WTC11 (cell line): ENCODE measurements at places on chromosomes 4 and X.

DNA sequence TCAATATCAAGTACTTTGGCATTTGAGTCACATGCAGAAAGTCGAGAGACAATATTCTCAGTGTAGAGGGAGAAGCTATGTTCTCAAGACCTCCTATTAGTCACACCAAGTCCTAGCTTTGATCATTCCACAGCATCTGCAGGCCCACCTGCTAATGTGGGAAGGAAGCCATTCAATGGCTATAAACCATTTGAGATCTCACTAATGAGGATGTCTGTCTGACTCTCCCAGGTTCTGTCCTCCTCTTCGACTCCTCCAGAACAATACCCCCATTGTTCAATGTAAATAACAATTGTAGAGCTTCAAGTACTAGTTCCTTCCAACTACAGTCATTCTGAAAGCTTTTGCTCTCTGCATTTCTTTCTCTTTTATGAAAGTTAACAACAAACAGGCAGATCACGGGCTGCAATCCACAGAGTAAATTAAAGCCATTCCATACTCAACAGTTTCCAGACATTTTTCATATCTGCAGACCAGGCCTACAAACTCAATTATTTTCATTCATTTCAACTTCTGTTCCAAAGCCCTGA lies 140.2 kb upstream of the EDNRA start:
- no peak for DNase-seq

DNA sequence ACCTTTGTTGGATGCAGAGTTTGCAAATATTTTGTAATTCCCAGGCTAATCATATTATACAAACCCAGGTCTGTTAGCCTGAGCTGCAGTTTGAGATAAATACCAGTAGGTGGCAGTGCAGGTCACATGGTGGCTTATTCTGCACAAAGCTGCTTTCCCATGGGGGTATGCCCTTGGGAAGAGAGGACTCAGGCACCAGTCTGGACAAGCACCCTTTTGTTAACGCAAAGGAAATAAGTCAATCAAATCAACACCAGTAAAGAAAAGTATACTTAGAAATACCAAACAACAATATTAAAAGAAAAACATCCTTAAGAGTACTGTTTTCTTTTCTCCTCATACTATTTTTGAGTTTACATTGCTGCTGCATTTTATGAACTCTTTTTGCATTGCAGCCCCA lies 389.0 kb upstream of the ZFP42 start:
- DNase-seq, result peak; percentile 48

DNA sequence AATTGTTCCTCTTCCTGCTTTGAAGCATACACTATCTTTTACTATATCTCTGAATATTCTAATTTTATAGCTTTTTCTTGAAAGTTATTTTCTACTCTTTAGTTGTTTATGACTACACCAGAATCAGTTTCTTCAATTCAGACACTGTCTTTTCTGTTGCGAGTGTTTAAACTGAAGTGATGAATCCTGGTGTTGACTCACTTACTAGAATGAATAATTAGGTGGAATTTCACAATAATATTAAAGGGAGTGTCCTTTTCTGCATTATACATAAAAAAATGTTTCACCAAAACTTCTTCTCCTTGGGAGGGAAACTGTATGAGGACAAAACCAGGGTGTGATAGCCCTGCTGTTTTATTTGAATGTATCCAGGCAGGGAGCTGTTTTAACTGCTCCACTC lies 1383.1 kb downstream of the C4orf33 start:
- no peak for DNase-seq

GRCh38 chr4:66852843-66853242 lies 692.5 kb downstream of the CENPC start:
- no peak for DNase-seq

DNA sequence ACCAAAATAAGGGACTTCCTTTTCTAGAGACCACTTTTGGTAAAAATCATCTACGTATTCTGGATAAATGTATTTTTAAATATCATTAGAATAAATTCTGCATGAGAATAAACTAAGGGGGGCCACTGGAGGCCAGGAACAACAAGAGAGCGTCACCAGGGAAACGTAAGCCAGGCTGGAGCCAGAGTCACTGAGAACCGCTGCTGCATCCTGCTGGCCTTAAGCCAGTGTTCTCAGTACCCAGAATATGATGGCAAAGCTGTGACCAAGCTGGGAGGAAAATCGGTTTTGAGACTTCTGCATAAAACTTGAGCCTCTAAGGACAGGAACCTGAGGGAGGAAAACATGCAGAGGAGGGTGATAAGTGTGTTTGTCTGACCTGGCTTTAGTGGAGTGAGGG lies 63.0 kb upstream of the FAM9A start:
- no peak for DNase-seq

- no peak for DNase-seq
Measured at GRCh38 chr4:184460499-184461285, 13.7 kb downstream of the IRF2 start.

GRCh38 chr4:119209077-119209476 lies 3.4 kb upstream of the USP53 start:
- DNase-seq, result no peak

DNA sequence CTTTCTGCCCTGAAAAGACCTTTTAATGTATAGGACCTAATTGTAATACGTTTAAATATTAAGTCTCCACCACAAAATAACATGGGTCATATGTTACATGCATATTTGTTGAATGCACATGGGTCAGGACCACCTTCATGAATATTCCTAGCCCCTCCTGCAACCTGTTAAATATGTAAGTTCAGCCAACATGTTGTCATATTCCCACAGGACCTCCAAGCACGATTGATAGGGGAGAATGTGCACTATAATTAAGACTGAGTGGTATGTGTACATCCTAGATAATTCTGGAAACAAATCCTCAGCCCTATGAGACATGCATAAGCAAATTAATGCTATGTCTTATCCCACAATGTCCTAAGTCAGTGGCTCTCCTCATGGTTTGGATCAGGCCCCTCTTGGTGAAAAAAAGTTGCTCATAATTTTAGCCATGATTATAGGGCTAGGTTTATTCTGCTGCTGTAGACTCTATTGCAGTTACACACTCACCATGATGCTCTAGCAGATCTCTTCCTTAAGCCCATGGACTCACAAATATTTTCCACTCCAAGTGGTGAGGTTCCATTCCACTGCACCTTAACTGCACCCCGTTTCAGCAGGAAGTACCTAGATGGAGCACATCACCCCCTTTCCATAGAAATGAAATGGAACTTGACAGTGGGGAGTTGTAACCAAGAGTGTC lies 10.2 kb downstream of the TIGD2 start:
- DNase-seq, result no peak

DNA sequence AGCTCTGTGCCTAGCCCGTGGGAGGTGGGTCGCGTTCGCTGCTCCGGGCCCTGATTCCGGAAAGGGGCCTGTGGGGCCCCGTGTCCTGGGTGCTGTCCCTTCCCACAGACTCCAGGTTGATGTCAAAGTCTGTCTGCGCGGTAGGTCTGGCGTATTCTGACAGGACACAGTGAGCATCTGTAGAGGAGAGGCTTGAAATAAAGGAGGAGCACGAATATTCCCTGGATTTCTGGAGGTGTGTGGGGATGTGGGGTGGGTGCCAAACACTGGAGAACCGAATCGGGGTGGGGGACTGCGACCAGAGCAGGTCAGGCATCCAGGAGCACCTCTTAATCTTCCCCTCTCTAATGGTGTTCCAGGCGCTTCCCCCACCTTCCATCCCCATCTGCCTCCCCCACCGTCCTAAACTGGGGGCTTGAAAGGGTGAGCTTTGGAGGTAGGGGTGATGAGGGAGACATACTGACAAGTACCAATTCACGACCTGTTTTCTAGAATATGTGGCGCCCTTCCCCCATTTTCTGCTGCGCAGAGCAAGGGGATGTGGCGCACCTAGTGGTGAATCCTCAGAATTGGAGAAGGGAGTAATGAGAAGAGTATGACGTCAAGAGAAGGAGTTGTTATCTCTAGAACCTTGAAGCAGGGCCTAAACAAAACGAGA lies 877 bp downstream of the GPRASP1 start:
- DNase-seq, result peak; percentile 35

DNA sequence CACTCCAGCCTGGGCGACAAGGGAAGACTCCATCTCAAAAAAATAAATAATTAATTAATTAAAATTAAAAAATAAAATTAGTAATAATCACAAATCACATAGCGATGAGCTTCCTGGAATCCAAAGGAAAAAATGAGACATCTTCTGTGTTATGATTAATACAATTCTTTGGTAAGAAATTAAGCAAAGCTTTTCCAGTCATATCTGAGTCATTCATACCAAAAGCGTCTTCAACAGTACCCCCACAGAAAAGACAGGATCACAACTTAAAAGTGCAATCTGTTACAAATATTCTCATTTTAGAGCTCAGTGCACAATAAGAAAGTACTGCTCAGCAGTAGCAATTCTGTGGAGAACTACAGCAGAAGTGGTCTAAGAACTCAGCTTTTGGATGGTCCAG lies 168.5 kb upstream of the MXRA5 start:
- no peak for DNase-seq

DNA sequence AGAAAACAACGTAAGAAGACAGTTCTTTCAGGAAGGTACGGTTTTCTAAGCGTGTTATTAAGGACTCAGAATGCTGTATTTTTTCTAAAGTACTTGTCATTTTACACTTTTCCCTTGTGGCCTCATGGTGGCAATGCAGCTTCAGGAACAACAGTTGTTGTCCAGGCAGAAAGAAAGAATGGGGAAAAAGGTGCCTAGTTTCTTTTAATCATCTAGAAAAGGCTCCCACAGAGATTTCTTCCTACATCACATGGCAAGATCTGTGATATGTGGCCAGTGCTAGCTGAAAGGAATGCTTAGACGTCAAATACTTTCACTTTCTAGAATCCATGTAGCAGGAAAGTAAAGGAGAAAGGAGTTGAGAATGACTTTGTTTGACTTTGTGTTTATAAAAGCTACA lies 49.0 kb upstream of the TRAM1L1 start:
- DNase-seq, result peak; percentile 17

GRCh38 chr4:1356181-1356998 lies 9.4 kb downstream of the UVSSA start:
- DNase-seq, result peak; percentile 84

- DNase-seq, result no peak
Measured at GRCh38 chr4:2348786-2349185, 69.7 kb downstream of the ZFYVE28 start.
